Astrocyte of the spinal cord (primary cell): ENCODE measurements at places on chromosomes 11 and 22.

DNA sequence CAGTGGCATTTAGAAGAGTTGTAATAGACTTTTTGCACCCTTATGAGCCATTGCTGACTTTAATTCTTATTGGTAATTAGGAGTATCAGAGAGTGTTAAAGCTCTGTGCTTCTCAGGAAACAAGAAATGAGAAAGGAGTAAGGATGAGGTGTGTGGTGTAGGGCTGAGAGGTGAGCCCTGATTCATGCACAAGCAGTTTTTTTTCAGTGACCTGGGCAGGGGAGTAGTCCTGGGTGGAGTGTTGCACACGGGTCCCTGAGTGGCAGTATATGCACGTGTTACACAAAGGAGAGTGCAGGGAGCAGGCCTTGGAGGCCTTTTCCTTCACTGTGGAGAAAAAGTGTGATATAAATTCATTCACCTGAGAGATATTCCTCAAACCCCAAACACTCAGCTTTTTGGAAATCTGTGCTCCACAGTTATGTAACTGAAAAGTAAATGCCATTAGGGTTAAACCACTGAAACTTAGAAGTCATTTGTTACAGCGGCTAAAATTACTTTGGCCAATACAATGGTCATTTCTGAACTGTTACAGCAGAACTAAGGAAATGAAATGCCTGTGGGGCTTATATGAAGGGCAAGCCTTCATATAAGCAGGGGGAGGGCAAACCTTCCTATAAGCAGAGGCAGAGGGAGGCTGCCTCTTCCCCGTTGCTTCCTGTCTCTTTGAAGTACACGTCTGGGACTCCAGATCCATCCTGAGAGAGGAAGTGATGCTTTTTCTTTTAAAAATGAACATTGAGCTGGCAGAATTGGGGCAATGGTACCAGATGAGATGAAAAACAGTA is 62.6 kb upstream of the OLFML1 start:
- no peak for DNase-seq

DNA sequence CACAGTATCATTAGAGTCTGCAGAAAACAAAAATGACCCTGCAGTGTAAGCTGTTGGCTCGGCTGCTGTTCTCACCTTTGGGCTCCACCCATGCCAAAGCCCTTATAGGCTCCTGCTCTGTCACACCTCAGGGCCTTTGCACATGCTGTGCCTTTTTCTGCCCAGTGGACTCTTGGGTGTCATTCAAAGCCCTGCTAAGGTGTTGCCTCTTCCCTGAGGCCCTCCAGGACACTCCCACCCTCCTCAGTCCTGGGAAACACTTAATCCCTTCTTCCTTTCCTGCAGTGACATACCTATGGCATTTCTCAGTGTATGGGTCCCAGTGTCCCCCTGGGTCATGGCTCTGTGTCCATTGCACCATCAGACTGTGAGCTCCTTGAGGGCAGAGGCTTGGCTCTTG is 29.1 kb upstream of the CACNG2 start:
- no peak for DNase-seq

DNA sequence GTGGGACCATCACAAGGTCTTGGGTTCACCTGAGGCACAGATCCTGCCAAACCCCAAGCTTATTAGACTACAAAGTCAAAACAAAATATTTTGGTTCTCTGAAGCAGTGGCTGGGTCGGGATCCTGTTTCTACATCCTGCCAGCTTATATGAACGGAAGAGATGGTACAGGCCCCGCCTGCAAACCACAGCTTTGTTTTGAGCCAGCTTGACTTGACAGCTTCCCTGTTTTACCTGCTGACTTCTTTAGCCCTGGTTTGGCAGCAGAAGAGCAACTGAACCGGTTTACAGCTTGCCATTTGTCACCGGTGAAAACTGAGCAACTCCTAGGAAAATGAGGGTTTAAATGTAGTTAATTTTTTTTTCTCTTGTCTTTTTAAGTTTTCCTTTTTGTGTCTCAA is 11.4 kb downstream of the PACS1 start:
- DNase-seq: no peak

DNA sequence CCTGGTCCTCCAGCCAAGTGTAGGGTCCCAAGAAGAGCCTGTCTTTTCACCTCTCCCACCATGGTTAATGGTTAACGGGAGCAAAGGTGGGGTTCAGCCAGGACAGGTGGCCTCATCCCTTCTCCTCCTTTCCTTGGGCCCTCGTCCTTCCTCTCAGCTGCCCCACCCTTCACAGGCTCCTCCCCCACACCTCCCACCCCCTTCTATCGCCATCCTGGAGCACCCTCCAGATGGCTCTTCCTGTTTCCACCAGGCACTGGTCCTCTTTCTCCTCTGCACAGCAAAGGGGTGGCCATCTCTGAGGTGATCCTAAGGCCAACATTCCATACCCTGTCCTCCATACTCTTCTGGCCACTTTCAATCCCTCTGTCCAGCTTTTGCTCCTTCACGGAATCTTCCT is 48.9 kb downstream of the SLC22A12 start:
- DNase-seq: no peak
